Naive B cell (primary cell): ENCODE measurements at places on chromosomes 12 and 14. TPM values are rescaled to one million over a fixed set of nuclear protein-coding genes. Genes with fewer than 3 reads are reported as not detected.

GRCh38 chr14:49584058-49584457, 2.1 kb downstream of the RPS29 start:
- peak overlapping the region; percentile 59 for H3K27ac ChIP-seq
- peaks cover 19% of the 10 kb centered on the region for H3K36me3 ChIP-seq
- peaks cover 55% of the 10 kb centered on the region for H3K4me1 ChIP-seq
- H3K4me3 ChIP-seq = peak overlapping the region; percentile 95
- DNase-seq = no peak

- DNase-seq = no peak
- peaks cover 8% of the 10 kb centered on the region for H3K36me3 ChIP-seq
- H3K27ac ChIP-seq = peak overlapping the region; percentile 9
- no peaks in the 10 kb centered on the region for H3K4me1 ChIP-seq
These were observed 46.9 kb downstream of the ZDHHC17 start for GRCh38 chr12:76810671-76811419.

- no peak overlapping the region for H3K27ac ChIP-seq
- DNase-seq = no peak
- no peaks in the 10 kb centered on the region for H3K4me1 ChIP-seq
- no peaks in the 10 kb centered on the region for H3K27me3 ChIP-seq
- no peaks in the 10 kb centered on the region for H3K36me3 ChIP-seq
These were observed 157.6 kb upstream of the MDGA2 start for GRCh38 chr14:47833011-47833410.

DNA sequence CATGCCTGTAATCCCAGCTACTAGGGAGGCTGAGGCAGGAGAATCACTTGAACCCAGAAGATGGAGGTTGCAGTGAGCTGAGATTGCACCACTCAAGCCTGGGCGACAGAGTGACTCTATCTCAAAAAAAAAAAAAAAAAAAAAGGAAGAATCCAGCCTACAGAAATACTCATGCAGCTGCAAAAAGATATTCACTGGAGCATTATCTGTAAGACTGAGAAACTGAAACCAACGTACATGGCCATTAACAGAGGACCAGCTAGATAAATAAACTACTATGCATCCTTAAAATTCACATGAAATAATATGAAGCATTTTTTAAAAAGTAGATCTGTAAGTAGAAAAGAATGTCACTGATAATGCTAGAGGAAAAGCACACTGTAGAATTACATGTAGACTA, 3.5 kb downstream of the SLC7A7 start:
- H3K4me3 ChIP-seq = peak overlapping the region; percentile 23
- no peaks in the 10 kb centered on the region for H3K27me3 ChIP-seq
- no peak for DNase-seq
- peak overlapping the region; percentile 89 for H3K27ac ChIP-seq
- H3K36me3 ChIP-seq = no peaks in the 10 kb centered on the region

GRCh38 chr14:86788224-86788623, 1204.8 kb downstream of the GALC start:
- no peaks in the 10 kb centered on the region for H3K4me1 ChIP-seq
- no peak overlapping the region for H3K27ac ChIP-seq

DNA sequence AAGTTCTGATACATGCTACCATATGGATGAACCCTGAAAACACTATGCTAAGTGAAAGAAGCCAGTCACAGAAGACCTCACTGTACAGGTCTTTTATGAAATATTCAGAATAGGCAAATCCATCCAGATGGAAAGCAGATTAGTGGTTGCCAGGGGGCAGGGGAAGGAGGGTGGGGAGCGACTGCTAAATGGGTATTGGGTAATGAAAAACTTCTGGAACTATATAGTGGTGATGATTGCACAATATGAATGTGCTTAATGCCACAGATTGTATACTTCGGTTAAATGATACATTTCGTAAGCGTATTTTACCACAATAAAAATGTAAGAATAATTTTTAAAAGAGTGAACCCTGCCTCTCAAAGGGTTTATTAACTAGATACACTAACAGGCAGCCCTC, 11.8 kb upstream of the KSR2 start:
- no peak for DNase-seq
- H3K4me1 ChIP-seq = no peaks in the 10 kb centered on the region
- no peaks in the 10 kb centered on the region for H3K36me3 ChIP-seq
- no peak overlapping the region for H3K27ac ChIP-seq

DNA sequence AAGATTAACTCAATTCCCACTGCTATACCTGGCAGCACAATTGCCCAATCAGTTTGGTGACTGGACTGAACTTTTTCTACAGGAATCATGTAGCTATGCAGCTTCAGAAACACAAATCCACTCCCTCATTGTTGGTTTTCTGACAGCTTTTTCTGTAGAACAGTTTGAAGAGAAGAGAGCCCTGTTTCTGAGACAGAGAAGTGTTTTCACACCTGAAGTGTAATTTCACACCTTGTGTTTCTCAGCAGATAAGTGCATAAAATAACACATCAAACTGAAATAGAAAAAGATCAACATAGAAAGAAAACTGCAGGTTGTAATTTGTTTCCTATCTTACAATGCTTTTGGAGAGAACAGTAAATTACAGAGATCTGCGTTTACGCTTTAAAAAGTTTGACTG, 335.6 kb downstream of the SNAPC1 start:
- no peak overlapping the region for H3K4me3 ChIP-seq
- peaks cover 7% of the 10 kb centered on the region for H3K27me3 ChIP-seq
- no peaks in the 10 kb centered on the region for H3K36me3 ChIP-seq
- DNase-seq = no peak

GRCh38 chr12:102891756-102892155, 25.3 kb downstream of the PAH start:
- DNase-seq = no peak
- no peaks in the 10 kb centered on the region for H3K36me3 ChIP-seq
- peaks cover 23% of the 10 kb centered on the region for H3K27me3 ChIP-seq
- no peaks in the 10 kb centered on the region for H3K4me1 ChIP-seq
- peak overlapping the region; percentile 4 for H3K4me3 ChIP-seq
- H3K27ac ChIP-seq = no peak overlapping the region

DNA sequence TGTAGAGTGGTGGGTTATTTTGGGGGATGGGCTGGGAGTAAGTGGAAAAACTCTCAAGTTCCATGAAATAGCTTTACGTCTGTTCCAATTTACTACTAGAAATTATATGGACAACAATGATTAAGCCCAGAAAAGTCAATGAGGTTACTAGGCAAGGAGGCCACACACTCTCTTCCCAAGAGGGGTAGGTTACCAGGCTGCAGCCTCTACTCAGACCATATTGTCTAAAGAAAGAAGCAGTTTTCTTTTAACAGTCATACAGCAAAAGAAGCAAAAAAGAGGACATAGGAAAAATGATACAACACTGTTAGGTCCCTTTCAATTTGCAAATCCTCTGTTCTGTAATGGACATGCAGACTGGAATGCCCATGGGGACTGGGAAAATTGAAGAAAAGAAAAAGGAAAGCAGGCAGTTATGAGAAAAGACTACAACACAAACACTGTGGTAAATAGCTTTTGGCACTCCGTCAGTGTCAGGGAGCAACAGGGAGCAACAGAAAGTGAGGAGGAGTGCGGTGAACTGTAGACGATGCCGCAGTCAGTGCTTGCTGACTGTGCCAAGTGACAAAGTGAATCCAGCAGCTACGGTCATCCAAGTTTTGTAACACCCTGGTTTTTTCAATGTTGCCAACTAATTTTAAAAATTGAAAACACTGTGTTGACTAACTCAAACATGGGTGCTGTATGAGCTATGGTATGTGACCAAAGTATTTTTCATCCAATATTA, 39.8 kb upstream of the HMGA2 start:
- no peaks in the 10 kb centered on the region for H3K4me1 ChIP-seq
- H3K27me3 ChIP-seq = peaks cover 19% of the 10 kb centered on the region
- no peak overlapping the region for H3K4me3 ChIP-seq
- H3K36me3 ChIP-seq = no peaks in the 10 kb centered on the region
- no peak overlapping the region for H3K27ac ChIP-seq

DNA sequence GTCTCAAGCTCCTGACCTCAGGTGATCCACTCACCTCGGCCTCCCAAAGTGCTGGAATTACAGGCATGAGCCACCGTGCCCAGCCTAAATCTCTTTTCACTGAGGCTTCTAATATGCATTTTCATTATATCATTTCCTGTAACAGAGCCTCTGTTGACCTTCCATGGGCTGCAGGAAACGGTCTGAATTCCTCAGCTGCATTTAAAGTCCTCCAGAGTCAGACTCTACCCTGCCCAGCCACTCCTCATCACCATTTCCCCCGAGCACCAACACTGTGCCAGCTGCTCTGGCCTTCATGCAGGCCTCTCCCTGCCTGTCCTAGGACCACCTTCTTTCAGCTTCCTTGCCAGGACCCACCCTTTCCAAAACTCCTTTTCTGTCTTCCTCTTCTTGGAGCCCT, 9.8 kb upstream of the NFKBIA start:
- no peaks in the 10 kb centered on the region for H3K36me3 ChIP-seq
- H3K4me3 ChIP-seq = no peak overlapping the region
- no peak for DNase-seq
- no peak overlapping the region for H3K27ac ChIP-seq
- H3K27me3 ChIP-seq = peaks cover 6% of the 10 kb centered on the region

GRCh38 chr12:50914872-50915484, 37.4 kb upstream of the HIGD1C start:
- peaks cover 4% of the 10 kb centered on the region for H3K4me1 ChIP-seq
- H3K36me3 ChIP-seq = peaks cover 24% of the 10 kb centered on the region
- no peak for DNase-seq
- no peaks in the 10 kb centered on the region for H3K27me3 ChIP-seq

DNA sequence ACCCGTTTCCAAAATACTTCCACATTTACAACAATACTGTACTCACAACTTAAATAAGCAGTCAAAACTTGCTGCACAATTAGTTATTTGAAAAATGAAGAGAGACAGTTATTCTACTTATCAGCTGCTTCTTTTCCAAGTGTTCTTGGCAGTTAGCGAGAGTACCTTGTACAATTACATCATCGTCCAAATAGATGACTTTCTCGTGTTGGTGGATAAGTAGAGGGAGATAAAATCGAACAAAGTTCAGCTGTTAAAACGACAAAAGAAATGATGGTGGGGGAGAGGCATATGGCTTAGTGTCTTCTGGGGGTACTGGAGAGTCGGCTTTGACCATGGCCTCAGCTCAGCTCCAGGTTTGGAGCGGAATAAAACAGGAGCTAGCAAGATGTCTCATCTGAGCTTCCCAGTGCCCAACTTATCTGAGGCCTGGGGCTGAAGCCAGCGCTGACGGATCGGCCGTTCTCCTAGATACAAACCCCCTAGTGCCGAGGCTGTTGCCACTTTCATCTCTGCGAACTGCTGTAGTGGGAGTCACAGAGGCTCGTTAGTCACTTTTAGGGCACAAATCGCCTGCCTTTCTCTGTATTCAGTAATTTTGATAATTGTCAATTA, 31.7 kb downstream of the TDG start:
- no peak for DNase-seq
- no peaks in the 10 kb centered on the region for H3K36me3 ChIP-seq
- no peaks in the 10 kb centered on the region for H3K4me1 ChIP-seq
- no peak overlapping the region for H3K4me3 ChIP-seq

KRT73 gene
- not detected for polyA plus RNA-seq

SP1 gene
- 12.5 TPM for polyA plus RNA-seq

COL2A1 gene
- polyA plus RNA-seq = not detected

ALDH1L2 gene
- not detected for polyA plus RNA-seq

RASSF9 gene
- polyA plus RNA-seq = not detected

IFT81 gene
- polyA plus RNA-seq = 1.4 TPM
